Left lobe of liver (tissue), 2 donors: ENCODE measurements at places on chromosomes 5 and 9.

DNA sequence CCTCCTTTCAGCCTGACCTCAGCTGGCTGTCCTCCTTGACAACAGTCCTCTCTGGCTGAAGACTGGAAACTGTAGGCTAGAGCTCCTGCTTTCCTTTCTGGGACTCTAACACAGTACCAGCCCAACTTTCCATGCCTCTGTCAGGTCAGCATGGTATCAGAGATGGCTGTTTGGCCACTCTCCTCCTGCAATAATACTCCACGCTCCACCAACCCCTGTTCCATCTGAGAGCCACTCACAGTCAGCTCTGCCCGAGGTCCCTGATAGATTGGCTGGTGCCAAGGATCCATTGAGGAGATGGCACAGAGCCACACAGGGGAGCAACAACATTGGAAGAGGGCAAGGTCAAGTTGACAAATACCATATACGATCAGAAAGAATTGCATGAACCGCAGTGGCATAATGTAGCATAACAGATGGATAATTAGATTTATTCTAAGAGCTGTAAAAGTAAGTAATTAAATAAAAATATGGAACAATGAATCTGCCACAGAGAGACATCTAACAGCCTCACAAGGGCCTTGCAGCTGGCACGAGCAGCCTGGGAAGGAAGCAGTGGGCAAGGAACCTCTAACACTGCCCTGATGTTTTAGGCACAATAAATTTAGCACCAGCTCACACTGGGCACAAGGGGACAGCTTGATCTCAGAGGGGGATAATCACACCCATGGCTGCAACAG lies 94.3 kb upstream of the LRRTM2 start:
- no peak for DNase-seq

DNA sequence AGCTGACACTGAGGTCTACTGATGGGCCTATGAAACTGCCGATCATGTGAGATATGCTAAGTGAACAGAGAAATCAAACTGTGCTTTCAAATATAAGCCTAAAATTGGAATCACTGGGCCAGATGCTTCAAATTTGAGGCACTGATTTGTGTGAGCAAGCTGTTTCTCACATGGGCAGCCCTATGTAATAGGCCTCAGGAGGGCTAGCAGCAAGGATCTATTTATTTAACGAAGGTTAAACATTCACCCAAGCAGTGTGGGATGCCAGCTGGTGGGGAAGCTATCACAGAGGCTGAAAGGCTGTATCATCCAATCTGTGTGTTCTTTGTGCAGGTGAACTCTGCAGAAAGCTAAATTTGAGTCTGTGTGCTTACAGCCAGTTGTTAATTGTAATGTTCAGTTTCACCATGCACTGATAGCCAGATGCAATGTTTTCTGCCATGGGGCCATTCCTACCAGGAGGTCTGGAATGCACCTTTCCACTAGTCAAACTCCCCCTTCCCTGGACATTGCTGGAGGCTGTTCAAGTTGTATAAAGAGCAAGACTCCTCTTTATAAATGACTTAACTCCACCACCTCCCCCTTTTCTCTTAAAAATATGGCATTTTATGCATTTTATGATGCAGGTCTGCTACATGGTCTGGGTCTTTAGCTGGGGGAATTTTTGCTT lies 228.9 kb downstream of the SH3GL2 start:
- peak; percentile 56 for DNase-seq

GRCh38 chr9:10678010-10678409 lies 65.2 kb upstream of the PTPRD start:
- no peak for DNase-seq

DNA sequence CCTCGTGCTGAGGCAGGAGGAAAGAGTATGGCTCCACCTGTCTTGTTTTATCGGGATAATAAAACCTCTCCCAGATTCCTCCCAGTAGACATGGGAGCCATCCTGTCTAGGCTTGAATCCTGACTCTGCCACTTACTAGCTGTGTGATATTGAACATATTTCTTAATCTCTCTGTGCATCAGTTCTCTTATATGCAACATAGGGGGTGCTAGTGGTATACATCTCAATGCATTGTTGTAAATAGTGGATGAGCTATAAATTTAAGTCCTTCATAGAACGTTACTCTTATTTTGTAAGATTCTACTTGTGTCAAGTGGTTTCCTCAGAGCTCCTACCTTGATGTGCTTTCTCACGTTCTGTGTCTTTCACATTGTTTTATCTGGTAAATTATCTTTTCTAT lies 417.7 kb upstream of the POU5F2 start:
- DNase-seq: no peak

DNA sequence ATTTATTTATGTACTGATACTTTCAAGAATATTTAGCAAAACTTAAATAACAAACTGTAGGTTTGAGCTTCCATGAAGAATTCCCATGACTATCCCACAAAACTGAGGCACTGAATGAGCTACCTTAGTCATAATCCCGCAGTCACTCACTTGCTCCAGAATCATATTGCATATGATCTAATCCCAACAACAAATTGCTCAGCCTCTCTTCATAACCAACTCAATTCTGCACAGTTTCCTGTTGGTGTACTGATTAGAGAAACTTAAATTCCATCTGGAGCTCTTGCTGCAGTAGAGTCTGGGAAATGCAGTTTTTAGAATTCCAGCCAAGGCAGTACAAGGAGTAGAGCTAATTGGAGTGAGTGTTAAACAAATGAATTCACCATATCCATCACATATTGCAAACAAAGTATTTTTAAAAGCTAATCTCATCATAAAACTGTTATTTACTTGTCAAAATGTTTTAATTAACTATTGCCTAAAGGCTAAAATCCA lies 35.7 kb upstream of the CDH18 start:
- DNase-seq: no peak

DNA sequence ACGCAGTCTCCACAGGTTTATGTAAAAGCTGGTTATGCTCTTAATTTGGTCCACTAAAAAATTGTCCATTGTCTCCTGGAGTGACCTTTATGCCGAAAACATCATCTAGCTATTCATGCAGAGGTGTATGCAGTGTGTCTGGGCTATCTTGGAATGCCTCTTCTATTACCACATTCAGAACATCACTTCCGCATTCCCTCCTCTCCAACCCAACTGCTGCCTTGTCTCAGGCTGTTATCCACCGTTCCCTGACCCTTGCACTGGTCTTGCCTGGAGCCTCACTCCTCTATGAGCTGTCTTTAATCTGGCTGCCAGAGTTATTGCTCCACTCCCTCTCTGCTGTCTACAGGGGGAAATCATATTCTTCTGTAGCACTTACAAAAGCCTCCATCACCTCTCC lies 214.1 kb upstream of the ANKRD55 start:
- DNase-seq: no peak

DNA sequence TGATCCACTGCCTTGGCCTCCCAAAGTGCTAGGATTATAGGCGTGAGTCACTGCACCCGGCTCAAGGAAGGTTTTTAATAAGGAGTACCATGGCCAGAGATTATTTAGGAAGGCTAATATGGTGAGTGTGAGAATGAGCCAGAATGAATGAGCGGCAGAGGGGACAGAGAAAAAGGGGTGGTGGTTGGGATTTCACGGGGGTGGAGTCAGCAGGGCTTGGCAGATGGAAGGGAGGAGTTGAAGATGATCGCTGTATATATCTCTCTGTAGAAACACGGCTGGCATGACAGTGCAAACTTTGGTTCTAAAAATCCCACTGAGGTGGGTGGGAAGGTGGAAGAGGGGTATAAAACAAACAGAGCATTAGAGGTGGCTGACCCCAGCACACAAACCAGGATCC lies 176.7 kb upstream of the TBC1D2 start:
- DNase-seq: no peak

- no peak for DNase-seq
These were observed 38.1 kb downstream of the AGXT2 start for GRCh38 chr5:35009657-35010056.

DNA sequence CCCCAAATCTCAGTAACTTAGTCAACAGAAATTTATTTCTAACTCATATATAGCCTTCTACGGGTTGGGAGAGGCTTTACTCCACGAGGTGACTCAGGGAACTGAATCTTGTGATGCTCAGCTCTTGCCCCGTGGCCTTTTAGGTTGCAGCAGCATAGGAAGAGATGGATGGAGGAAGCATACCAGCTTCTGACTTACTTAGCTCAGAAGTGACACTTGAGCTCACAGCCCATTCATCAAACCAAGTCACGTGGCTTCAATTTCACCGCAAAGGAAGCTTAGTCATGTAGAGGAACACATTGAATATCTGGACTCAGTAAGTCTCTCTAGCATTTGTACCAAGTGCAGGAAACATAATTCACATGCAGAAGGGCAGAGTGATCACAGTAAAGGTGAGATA lies 124.1 kb upstream of the KCNN2 start:
- DNase-seq: no peak

- DNase-seq: no peak
These were observed 35.0 kb upstream of the UNC5A start for GRCh38 chr5:176775409-176775808.

DNA sequence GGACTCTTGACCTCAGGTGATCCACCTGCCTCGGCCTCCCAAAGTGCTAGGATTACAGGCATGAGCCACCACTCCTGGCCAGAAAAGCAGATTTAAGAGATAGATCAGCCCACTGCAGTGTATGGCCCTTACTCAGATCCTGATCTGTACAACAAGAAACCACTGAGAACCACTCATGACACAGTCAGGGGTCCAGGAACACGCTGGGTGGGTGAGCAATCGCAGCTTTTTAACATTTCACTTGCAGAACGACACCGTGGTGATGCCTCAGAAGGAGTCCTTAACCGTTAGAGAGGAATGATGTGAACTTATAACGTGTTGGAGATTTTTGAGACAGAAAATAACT lies 45.3 kb upstream of the NSMF start:
- no peak for DNase-seq

GRCh38 chr9:35738924-35739323 lies 6.5 kb downstream of the CREB3 start:
- DNase-seq: no peak

DNA sequence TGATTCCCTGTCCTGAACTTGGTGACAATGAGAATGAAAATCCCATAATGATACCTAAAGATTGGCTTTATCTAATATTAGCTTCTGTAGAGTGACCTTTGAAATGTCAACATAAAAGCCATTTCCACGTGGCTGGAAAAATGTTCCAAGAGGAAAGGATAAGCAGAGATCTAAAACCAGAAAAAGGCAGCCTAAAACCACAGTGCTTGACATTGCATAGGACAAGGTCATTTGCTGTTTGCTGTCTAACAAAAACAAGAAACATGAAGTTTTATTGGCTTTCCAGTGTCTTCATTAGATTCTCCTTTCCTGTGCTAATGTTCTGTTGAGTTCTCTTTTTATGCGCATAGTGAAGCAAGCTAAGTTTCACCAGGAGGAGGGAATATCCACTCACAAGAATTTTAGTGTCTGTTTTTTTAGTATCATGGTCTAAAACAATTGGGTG lies 44.6 kb downstream of the CPEB4 start:
- no peak for DNase-seq

DNA sequence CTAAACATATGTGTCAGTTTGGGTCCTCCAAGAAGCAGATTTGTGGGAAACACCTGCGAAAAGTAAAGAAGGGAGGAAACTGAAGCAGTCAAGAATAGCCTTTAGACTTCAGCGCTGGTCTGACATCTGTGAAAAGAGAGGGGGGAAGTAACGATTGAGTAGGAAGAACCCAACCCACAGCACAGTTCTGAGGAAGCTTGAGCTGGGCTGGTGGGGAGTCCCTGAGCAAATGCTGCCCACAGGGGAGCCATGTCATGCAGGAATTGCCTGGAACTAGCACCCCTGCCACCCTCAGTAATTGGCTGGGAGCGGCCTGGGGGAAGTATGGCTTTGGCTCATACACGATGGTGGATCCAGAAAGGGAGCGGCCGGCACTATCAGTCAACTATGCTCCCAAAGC lies 20.6 kb downstream of the FAM240B start:
- no peak for DNase-seq

GRCh38 chr5:142872795-142873194 lies 102.6 kb downstream of the ARHGAP26 start:
- DNase-seq: peak; percentile 34

- no peak for DNase-seq
These were observed 1.2 kb downstream of the VCAN start for GRCh38 chr5:83472508-83473345.

- DNase-seq: no peak
These were observed 43.3 kb upstream of the EQTN start for GRCh38 chr9:27340285-27340674.

GRCh38 chr5:135831851-135832555 lies 2.5 kb upstream of the SLC25A48 start:
- DNase-seq: no peak

DNA sequence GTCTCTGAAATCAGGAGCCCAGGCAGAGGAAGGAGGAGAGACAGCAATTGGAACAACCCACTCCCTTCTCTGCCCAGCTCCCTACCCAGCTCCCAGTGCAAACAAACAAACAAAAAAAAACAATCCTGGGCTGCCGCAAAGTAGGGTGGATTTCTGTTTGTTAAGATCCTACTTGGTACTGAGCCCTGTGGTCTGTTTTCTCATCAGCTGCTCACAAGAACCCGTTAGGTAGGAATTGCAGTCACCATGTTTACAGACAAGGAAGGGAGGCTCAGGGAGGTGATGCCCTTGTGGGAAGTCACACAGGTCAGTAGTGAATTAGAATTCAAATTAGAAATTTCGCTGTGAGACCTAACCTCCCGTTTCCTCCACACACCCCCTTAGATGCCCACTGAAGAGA lies 128.8 kb upstream of the RAD23B start:
- DNase-seq: no peak

- DNase-seq: no peak
These were observed 224.1 kb downstream of the ESM1 start for GRCh38 chr5:54761213-54761701.

DNA sequence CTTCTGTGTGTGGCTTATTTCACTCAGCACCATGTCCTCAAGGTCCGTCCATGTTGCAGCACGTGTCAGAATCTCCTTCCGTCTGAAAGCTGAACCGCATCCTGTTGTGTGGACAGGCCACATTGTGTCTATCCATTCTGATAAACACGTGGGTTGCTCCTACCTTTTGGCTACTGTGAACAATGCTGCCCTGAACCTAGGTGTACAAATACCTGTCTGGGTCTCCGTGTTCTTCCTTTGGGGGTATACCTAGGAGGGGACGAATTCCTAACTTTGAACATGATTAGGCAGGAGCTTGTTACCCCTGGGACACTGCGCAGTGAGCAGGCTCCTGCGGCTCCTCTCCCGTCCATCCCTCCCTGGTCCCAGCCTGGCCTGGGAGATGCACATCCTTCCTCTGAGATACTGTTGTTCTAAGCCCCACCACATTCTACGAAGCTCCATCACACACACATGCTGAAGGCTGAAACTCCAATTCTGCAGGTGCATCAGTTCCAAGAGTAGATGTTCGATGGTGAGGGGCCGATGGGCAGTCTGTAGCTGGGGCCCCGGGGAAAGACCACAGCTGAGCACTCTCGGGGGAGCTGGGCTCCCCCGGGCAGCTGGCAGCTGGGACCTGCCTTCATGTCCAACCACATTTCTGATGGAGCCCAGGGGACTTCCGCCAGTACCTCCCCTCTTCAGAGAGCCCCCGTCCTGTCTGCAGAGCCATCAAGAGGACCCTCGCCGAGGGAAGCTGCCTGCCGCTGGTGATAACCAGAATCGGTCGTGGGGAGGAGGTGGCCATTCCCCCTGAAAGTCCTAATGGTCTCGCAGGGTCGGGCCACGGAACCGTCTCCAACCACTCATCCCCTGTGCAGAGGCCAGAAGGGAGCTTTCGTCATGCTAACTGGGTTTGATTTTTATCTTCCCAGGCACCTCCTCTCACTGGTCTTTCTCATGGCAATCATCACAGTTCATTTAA lies 120.9 kb downstream of the COL23A1 start:
- DNase-seq: peak; percentile 34
